Right forelimb (tissue), 1 donor: ENCODE measurements at places on chromosomes 3 and 15.

DNA sequence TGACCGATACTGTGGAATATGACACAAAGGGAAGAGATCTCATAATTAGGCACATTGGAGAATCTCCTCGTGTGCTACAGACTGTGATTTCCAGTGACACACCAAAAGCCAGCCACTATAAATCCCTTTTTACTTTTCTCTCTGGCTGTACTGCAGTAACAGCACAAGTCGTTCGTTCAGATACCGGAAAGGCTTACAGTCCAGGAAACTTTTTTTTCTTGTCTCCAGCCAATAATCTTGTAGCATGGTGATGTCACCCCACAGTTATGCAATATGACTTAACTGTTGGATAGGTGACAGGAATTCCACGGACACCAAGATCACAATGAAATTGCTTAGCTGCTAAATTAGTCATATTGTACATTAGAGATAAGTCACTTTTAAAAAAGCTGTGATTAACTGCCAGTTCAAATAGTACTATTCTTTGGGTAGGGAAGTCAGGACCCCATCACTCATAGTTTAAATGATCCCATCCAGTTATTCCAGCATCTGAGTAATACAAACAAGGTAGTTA is 36.3 kb upstream of the TSC22D2 start:
- DNase-seq: peak; percentile 67

GRCh38 chr3:14129296-14129695 is 4.4 kb downstream of the TMEM43 start:
- no peak for DNase-seq

- DNase-seq: no peak
Measured at GRCh38 chr3:161568671-161569070, 72.1 kb downstream of the OTOL1 start.

DNA sequence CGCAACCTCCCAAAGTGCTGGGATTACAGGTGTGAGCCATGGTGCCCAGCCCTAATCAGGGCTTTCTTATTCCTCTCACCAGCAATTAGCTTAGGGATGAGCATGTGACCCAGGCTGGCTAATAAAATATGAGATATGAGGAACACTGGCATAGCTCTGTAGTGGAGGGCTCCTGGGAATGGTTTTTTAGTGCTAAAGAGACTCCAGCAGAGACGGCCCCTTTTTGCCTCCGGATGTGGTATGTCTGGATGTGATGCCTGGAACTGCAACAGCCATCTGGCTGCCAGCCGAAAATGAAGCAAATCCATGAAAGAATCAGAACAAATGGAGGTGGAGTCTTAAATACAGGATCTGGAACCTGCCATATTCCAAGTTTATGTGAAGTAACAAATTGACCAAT is 69.1 kb upstream of the MAGI1 start:
- DNase-seq: peak; percentile 50

- DNase-seq: no peak
Measured at GRCh38 chr15:62469478-62469873, 304.4 kb upstream of the C2CD4B start.

- no peak for DNase-seq
Measured at GRCh38 chr15:31330111-31330785, 3.6 kb downstream of the KLF13 start.

GRCh38 chr15:85329561-85330422 is 50.6 kb upstream of the AKAP13 start:
- DNase-seq: peak; percentile 76

DNA sequence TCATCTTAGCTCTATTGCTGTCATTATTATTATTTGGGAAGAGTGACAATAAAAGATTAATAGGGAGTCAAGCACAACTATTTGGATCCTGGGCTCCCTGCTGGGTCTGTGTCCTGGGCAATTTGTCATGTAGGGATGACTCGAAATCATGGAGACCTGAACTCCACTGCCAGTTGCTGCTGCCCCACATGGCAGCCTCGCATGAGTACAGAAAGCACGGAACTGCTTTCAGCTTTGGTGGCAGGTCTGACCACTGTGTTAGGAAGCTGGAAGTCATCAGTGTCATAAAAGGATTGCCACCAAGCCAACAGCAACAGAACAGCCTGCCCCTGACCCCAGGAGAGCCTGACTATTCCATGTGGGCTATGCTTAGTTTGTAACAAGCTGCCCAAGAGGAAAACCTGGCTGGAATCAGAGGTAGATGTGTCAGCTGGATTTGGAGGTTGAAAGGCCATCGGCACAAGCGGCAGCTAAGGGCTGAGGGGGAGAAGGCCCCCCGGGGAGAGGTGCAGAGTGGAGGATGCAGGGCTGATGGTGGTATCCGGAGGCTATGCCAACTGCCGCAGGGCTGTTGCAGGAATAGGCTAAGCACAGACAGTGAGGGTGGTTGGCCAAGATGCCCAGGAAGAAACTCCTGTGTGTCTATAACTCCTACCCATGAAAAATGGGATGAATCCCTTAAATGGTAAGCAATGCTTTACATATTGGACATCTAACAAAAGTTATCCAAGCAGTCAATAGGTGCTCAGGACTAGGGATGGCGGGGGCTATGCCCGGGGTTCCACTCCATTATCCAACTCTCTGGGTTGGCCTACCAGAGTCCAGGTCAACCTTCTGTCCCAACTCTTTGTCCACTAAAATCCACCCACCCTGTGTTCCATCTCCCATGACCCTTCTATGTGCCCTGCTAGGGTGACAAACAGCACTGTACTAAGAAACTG is 291.6 kb downstream of the ADAMTS17 start:
- no peak for DNase-seq

GRCh38 chr15:101052681-101053121 is 133.5 kb downstream of the LRRK1 start:
- DNase-seq: peak; percentile 32

- no peak for DNase-seq
Measured at GRCh38 chr3:70771426-70772147, 459.1 kb upstream of the MDFIC2 start.

DNA sequence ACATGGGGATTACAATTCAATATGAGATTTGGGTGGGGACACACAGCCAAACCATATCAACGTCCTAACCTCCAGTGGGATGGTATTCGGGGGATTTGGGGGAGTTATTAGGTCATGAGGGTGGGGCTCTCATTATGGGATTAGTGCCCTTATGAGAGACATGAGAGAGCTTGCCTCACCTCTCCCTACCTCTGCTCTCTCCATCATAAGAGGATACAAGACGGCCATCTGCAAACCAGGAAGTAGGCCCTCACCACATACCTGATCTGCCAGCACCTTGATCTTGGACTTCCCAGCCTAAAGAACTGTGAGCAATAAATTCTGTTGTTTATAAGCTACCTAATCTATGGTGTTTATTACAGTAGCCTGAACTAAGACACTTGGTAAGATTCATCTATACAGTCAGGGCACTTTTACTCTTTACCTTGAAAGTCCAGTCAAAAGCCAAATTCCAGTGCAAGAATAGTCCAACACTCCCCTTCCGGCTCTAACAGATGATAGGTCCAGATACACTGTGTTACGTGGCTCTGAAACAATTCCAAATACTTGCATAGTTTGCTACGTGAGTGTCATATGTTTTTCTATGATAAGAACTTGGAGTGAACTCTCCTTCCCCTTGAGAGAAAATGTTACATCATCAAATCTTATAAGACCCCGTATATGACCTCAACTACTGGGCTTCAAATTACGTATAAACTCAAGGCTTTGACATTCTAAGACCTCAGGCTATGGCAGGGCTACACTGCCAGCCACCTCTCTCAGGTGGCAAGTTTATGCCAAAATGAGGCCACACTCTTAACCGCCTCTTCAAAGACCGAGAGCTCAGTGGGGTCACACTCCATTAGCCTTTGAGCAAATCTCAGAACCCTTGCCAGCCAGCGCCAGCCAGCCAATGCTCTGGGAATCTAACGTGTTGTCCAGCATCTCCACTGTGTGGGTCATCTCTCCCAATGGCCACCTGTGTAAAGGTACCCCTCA is 129.9 kb downstream of the XXYLT1 start:
- no peak for DNase-seq

DNA sequence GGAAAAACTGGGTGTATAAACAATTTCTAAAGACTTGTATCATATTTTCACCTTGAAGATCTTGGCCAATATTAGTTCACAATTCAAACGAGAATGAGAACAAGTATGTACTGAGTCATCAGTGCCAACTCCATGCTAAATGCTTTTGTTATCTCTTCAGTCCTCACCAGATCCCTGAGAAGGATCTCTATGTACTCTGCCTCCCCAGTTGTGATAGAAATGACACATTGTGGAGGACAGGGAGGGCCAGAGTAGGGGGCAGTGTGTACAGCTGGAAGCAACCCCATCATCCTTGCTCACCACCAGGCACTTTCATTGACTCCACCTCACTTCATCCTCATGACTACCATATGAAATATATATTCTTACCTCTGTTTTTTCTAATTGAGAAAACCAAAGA is 353.7 kb upstream of the SOX2 start:
- no peak for DNase-seq

DNA sequence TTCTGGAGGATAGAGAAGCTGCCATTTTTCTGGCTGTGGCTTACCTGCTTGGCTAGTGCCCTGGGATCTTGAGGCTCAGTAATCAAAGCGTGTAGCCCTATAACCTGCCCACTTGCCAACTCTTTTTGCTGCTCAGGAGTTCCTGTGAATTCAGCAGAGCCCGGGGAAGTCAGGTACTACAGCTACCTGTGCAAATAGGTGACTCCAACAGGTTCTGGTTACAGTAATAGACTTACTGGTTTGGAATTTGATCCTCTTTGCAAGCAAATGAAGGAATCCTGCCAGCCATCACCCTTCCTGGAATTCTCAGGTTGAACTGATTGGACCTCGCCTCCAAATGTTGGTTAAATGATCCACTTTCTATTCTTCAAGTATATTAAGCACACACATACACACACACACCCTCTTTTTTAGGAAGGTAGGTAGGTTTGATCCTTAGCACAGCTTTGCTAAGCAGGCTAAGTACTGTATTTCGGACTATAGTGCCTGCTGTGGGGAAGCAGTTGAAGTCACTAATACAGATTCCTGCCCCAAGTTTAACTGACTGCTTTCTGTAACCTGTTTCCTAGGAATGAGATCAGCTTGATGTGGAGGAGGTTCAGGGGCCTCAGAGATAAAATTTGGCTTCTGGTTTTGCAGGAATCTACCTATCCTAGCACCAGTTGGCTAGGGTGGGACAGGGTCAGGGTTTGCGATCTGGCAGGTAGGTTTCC is 2.3 kb downstream of the PPCDC start:
- DNase-seq: no peak

DNA sequence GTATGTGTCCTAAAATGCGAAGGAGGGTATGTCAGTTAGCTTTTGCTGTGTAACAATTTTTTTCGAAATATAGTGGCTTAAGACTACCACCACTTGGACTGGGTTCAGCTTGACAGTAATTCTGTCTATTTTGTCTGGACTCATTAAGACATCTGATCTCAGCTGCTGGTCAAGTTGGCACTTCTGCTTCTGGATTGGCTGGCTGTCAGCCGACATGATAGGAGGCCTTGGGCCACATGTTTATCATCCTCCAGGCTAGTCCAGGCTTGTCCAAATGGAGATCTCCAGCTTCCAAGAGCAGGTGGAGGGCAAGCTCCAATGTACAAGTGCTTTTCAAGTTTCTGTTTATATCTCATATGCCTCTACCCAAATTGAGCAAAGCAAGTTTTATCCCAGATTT is 95.9 kb downstream of the GALK2 start:
- DNase-seq: no peak

DNA sequence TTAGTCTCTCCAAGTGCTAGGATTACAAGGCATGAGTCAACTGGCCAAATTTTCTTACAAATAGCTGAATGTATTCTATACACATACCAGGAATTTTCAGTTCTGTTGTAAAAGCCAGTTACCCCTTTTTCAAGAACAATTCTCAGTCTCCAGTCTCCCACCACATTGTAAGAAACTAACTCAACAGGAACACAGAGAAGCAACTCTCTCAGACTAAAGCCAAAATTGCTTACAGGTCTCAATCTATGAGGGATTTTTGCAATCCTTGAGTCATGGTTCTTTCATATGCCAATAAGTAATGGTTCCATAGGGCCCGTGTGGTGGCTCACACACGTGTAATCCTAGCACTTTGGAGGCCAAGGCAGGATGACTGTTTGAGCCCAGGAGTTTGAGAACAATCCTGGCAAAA is 8.5 kb downstream of the IP6K2 start:
- DNase-seq: no peak

GRCh38 chr3:57128826-57129667 is 36.1 kb downstream of the IL17RD start:
- DNase-seq: no peak

GRCh38 chr15:99257107-99257750 is 5.9 kb downstream of the LRRC28 start:
- no peak for DNase-seq

- no peak for DNase-seq
Measured at GRCh38 chr3:110070161-110070916, 733.0 kb upstream of the DPPA4 start.

DNA sequence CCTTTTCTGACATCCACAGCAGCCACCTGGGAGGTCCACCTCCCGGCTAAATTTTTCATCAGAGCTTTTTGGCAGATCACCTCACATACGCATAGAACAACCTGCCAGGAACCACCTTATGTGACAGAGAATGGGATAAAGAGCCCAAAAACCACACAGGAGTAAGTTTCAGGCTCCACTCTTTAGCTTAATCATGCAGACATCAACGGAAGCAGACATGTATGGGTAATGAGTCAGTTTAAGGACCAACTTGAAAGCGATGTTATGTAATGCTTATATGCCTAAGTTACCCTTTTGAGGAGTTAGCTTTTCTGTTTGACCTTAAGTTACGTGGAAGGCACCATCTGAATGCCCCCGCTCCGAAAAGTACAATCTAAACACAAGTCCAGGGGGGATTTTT is 183.3 kb upstream of the BHLHE40 start:
- DNase-seq: no peak

GRCh38 chr3:139933766-139934165 is 1.2 kb upstream of the CLSTN2 start:
- DNase-seq: no peak

- no peak for DNase-seq
Measured at GRCh38 chr15:32918547-32918946, 200.7 kb downstream of the GREM1 start.

DNA sequence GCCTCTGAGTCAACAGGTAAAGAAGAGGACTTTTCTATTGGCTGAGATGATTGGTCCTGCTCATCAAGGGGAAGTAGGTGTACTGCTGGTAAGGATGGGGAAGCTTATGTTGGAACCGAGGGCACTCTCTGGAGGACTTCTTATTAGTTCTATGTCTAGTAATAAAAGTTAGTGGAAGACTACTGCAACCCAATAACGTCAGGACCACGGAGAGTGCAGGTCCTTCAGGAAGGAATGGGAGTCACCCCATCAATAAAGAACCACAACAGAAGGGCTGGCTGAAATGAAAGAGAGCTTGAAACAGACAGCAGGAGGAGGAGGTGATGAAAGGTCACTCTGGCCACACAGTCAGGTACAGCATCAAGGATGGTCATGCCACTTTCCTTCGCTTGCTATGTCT is 68.8 kb upstream of the PRR23E start:
- no peak for DNase-seq

- DNase-seq: no peak
Measured at GRCh38 chr3:27923349-27924068, 201.4 kb upstream of the EOMES start.

- peak; percentile 94 for DNase-seq
Measured at GRCh38 chr3:61251174-61251972, at the start of gene FHIT. TSS of gene FHIT (minus strand) at chr3:61251452.

GRCh38 chr3:143241481-143241951 is 121.9 kb downstream of the CHST2 start:
- no peak for DNase-seq
